ENCODE measurements at places on chromosomes 7 and 10.

- no peak for DNase-seq
These were observed 380.9 kb downstream of the LRRTM3 start for GRCh38 chr10:67306588-67307205.

DNA sequence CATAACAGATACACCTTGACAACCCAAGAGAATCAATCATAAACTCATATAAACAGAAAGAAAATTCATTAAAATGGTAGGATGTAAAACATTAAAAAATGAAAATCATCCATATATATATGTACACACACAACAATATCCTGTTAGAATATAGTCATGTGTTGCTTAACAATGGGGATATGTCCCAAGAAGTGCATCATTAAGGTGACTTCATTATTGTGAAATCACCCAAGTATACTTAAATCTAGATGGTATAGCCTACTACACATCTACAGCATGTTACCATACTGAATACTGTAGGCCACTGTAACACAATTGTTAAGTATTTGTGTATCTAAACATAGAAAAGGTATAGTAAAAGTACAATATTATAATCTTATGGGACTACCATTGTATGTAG lies 115.8 kb upstream of the TMEM168 start:
- DNase-seq = no peak

GRCh38 chr10:88730864-88731263 lies 24.8 kb downstream of the LIPK start:
- DNase-seq = no peak

DNA sequence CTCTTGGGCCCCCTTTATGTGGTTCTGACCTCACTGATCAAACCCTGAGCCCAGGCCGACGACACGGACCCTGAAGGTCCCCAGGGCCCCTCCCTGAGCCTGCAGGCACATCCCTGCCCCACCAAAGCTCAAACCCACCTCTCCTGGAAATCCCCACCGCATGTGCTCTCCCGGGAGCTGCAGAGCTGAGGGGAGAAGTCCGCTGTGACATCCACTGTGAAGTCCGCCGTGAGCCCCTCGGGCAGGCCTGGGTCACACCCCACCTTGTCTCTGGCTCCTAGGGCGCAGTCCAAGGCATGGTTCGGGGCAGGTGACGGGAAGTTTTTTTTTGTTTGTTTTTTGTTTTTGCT lies 100.2 kb downstream of the MICALL2 start:
- no peak for DNase-seq

DNA sequence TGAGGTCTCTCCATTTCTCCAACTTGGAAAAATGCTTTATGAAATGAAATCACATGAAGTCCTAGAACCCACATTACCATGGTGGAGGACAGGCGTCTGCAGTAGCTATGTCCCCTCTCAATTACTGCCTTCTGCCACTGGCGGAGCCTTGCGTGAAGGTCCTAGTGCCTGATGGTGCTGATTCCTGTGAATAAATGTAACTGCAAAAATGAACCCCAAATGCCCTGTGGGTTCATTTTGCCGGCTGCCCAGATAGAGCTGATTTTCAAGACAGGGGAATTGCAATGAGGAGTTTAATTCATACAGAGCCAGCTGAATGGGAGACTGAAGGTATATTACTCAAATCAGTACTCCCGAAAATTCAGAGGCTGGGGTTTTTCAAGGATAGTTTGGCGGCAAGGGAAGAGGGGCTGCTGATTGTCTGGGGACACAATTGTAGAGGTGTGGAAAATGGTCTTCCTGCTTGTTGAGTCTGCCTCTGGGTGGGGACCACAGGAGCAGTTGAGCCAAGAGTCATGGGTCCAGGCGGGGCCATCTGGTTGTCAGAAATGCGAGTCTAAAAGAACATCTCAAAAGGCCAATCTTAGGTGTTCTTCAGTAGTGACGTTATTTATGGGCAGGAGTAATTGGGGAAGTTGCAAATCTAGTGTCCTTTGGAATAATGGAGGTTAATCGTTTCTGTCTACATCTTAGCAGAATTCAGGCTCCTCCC lies 13.5 kb downstream of the PRF1 start:
- DNase-seq = no peak

- no peak for DNase-seq
These were observed 53.7 kb upstream of the ZNF273 start for GRCh38 chr7:64849250-64849923.

- no peak for DNase-seq
These were observed 104.6 kb downstream of the PON1 start for GRCh38 chr7:95219721-95220120.
